ENCODE measurements at places on chromosomes 6 and 20. TPM values are rescaled to one million over a fixed set of nuclear protein-coding genes. Genes with fewer than 3 reads are reported as not detected.
A peak's percentile ranks its signal among the peaks of the same experiment; 100 is the strongest.

- no peak for DNase-seq
Measured at GRCh38 chr6:147990159-147990558, 352.5 kb upstream of the SASH1 start.

- no peak for DNase-seq
Measured at GRCh38 chr6:138417493-138418117, 13.6 kb downstream of the HEBP2 start.

DNA sequence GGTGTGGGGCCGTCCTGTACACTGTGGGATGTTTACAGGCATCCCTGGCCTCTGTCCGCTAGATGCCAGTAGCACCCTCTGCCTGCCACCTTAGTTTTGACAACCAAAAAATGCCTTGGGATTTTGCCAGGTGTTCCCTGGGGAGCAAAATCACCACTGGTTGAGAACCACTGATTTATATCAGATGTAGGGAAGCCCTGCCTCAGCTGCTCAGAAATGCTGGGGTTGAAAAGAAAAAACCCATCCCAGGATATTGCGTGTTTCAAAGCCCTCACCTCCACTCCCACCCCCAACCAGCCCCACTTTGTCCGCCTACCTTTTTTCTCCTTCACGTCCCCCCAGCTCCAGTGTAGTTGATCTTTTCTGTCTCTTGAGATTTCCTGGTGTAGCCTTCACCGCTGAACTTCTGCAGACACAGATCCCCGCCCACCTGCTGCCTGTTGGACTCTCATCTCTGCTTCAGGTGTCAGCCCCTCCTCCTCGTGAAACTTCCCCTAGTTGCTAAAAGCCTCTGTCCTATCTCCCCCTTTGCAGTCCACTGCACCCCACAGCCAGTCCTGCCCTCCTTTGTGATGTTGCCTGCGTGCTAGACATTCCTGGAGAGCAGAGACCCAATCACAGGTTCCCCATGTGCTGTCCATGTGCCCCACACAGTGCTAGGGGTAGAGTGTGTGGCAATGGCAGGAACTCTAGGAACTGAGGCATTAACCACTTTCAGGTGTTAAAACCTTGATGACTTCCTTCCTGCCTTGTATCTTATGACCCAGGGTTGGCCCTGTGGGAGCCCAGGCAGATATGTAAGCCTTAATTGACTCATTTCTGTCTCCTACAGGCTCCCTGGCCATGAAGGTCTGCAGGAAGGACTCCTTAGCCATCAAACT lies 98.9 kb downstream of the TBC1D7 start:
- DNase-seq = no peak

- no peak for DNase-seq
Measured at GRCh38 chr6:137357263-137357947, 136.8 kb downstream of the OLIG3 start.

- DNase-seq = no peak
Measured at GRCh38 chr20:63574829-63575743, 1.0 kb upstream of the HELZ2 start.

GRCh38 chr6:163952005-163952404 lies 537.5 kb downstream of the QKI start:
- no peak for DNase-seq

GRCh38 chr6:124535746-124536145 lies 426.5 kb upstream of the RNF217 start:
- DNase-seq = no peak

DNA sequence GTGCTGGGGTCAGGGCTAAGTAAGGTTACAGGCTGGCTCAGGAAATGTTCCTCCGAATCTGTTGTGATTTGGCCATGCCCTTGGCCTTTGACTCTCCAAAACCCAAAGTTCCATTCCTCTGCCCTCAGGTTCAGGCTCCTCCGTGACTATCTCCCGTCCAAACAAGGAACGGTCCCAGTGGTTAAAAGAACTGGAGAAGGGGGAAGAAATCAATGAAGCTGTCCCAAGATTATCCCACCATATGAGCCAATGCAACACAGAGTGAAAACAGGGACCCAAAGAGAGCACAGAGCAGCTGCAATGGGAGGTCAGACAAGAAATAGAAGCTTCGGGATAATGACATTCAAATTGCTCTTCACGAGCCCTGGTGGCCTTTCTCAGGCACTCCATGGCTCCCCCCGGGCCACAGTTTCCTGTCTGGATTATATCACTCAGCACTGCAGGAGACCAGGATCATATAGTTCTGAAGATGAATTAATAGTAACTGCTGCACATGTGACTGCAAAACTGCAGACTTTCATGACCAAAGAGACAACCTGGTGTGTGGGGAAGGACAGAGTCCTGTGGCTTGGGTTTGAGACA lies 211.3 kb downstream of the ZNF217 start:
- no peak for DNase-seq

DNA sequence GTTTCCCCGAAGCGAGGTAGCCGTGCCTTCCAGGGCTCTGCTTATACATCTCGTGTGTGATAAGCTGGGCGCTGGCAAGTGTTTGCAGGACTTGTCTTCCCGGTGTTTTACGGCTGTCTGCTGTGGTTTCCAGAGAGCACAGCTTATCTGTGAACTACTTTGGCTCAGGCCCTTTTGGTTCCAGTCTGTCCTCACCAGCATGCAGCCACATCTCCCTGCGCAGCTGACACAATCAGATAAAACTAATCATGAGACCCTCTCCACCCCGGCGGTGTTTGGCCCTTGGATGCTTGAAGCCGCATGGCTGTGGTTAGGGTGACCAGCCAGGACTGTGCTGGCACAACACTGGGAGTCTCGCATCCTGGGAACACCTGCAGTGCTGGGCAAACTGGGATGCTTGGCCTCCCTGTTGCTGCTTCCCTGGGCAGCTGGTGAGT lies 241.8 kb upstream of the FOXQ1 start:
- no peak for DNase-seq

- DNase-seq = no peak
Measured at GRCh38 chr6:16547587-16547986, 213.7 kb downstream of the ATXN1 start.

DNA sequence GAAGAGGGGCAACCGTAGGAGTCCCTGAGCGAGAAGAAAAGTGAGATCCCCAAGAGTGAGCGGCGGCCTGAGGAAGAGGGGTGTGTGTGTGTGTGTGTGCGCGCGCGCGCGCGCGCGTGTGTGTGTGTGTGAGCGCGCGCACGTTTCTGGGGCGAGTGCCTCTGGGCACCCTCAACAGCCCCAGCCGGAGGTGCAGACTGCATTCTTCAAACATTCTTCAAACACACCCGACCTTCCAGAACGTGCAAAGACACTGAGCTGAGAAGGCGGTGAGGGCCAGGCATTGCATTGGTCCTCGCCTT lies 76.2 kb upstream of the FOXP4 start:
- DNase-seq = no peak

DNA sequence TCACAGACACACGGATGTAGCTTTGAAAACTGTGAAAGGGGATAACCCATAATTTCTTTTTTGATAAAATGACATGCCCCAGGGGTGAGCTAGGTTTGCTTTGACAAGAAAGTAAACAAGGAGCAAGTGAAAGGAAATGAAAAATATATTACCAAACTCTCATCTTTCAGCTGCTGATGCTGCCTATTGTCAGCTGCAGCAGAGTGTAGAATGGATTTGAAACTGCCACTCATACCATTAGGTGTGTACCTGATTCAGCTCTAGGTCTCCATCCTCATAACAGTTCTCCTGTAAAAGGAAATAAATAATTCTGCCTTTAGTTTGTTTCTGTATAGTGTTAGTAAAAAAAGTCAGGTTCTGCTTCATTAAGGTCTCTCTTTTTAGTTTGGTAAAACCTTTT lies 415.1 kb upstream of the MARCKS start:
- DNase-seq = no peak

GRCh38 chr20:62063981-62064769 lies 1.5 kb downstream of the TAF4 start:
- peak; percentile 64 for DNase-seq

GRCh38 chr6:19805129-19805481 lies 32.1 kb upstream of the ID4 start:
- no peak for DNase-seq

GRCh38 chr6:155228546-155229166 lies 35.2 kb upstream of the CLDN20 start:
- no peak for DNase-seq

- DNase-seq = no peak
Measured at GRCh38 chr20:3935295-3935955, 46.2 kb downstream of the PANK2 start.

- DNase-seq = peak; percentile 67
Measured at GRCh38 chr6:36851149-36851614, 11.9 kb upstream of the CPNE5 start.

GRCh38 chr6:137106183-137106582 lies 61.4 kb upstream of the IL20RA start:
- no peak for DNase-seq

- DNase-seq = no peak
Measured at GRCh38 chr6:168451805-168452517, 11.0 kb downstream of the SMOC2 start.

DNA sequence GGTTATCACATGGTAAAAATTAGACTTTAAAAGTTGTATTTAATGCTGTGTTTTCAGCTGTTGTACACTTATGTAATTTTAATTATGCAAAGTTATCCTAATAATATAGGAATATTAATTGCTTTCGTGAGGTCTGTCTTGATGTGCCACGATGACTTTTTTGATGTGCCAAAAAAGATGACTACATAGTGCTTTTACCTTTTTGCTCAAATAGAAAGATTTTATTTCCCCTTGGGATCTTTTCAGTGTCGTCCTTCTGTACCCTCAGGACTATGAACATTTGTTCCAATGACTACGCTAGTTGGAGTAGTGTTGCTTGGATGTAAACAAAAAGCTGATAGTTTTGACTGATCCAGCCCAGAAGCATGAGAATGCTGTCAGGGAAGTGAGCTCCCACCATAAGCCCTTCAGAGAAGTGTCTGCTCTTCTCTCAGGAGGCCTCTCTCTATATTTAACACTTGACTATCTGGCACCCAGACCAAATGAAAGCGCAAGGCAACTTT lies 1.2 kb upstream of the CD164 start:
- DNase-seq = no peak

- DNase-seq = no peak
Measured at GRCh38 chr6:129672881-129673631, 36.9 kb downstream of the ARHGAP18 start.

- DNase-seq = no peak
Measured at GRCh38 chr6:144090384-144090783, 5.0 kb downstream of the SF3B5 start.

GRCh38 chr20:25685276-25686080 lies 11.2 kb downstream of the ZNF337 start:
- DNase-seq = no peak

GRCh38 chr6:121925534-121926255 lies 473.8 kb upstream of the HSF2 start:
- no peak for DNase-seq

DNA sequence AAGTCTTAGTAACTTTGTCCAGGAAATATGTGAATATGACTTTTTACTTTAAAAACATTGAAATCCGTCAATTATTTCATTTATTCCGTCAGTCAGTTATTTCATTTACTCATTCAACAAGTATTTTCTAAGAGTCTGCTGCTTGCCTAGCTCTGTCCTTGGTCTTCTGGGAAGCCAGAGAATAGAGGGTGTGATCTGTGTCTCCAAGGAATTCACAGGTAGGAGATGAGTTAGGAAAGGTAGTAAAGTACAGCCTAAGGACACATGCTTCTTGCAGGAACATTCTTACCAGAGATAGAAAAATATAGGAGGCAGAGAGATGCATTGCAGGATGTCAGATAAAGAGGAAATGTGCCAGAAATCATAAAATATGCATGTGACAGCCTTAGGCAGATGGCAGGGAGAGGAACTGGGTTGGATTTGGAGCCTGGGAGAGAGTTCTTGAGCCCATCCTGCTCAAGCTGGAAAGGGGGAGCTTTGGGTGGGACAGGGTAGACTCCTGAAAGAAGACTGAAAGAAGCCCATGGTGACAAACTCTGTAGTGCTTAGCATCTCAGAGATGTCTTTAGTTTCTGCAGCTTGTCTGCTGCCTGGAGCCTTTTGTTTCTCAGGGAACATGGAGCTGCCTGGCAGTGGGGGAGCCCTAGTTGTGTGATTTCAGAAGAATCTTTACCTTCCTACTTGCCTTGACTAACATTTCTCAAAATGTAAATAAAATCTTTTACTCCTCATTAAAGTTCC lies 3.5 kb downstream of the SH3BGRL2 start:
- no peak for DNase-seq

GRCh38 chr6:34246563-34247391 lies 2.0 kb downstream of the SMIM29 start:
- peak; percentile 42 for DNase-seq

- no peak for DNase-seq
Measured at GRCh38 chr6:63724721-63725120, 89.1 kb downstream of the PHF3 start.

DNA sequence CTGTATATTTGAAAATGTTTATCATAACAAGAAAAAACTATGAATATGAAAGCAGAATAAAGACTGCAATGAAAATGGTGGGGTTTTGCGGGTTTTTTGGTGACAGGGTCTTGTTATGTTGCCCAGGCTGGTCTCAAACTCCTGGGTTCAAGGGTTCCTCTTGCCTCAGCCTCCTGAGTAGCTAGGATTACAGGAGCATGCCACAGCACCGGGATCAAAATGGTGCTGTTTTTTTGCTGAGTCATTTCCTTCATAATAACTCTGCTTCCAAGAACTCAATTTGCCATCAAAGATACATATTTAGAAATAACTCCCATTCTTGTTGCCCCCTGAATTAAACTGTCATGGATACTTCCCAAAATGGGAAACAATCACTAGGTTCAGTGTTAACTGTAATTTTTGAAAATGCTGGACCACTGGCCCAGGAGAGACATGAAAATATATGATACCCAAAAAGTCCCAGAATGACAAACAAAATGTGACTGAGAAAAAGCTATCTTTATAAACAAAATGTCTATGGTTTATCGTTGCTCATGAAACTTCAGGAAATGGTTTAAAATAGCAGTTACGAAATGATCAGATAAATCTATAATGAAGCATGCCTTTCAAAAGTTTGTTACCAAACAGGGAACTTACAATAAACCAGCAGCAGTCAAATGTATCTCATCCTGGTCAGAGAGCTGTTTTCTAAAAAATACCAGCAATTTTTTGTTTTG lies 32.2 kb downstream of the ILRUN start:
- DNase-seq = no peak

- DNase-seq = no peak
Measured at GRCh38 chr6:100339574-100340255, 125.0 kb downstream of the SIM1 start.

- DNase-seq = no peak
Measured at GRCh38 chr6:49744259-49744658, at the start of gene CRISP3. Gene CRISP3, minus strand, starts transcription at chr6:49744388. Its CDS starts 21 bp downstream, at chr6:49744367.

CNBD2 gene
- 3.3 TPM for total RNA-seq

POPDC3 gene
- total RNA-seq = 0.24 TPM

BACH2 gene
- total RNA-seq = 1.2 TPM

C20orf141 gene
- total RNA-seq = not detected

ATP9A gene
- total RNA-seq = 70.1 TPM

FGD2 gene
- total RNA-seq = 3.8 TPM

THBS2 gene
- total RNA-seq = 1.9 TPM

AKAP7 gene
- 15.3 TPM for total RNA-seq

SIGLEC1 gene
- 2.5 TPM for total RNA-seq

BANF2 gene
- total RNA-seq = not detected

POLR3F gene
- 5.5 TPM for total RNA-seq

TMEM242 gene
- total RNA-seq = 11.9 TPM

PTK6 gene
- total RNA-seq = 91.1 TPM

GZF1 gene
- 9.6 TPM for total RNA-seq

MTHFD1L gene
- total RNA-seq = 9.2 TPM

FNDC11 gene
- 0.69 TPM for total RNA-seq

SYNDIG1 gene
- 0.19 TPM for total RNA-seq

OVOL2 gene
- 13.5 TPM for total RNA-seq

PACSIN1 gene
- total RNA-seq = 0.37 TPM

PRKN gene
- total RNA-seq = 3.7 TPM

KCNG1 gene
- 10.3 TPM for total RNA-seq

GMEB2 gene
- total RNA-seq = 11.5 TPM

MMP24 gene
- total RNA-seq = 0.50 TPM

COL21A1 gene
- total RNA-seq = 0.79 TPM

CUL9 gene
- 23.4 TPM for total RNA-seq

GMPR gene
- 3.4 TPM for total RNA-seq

Data from colonic mucosa (tissue), 4 donors.